ENCODE measurements at places on chromosomes 5 and 9. TPM values are rescaled to one million over a fixed set of nuclear protein-coding genes. Genes with fewer than 3 reads are reported as not detected.

DNA sequence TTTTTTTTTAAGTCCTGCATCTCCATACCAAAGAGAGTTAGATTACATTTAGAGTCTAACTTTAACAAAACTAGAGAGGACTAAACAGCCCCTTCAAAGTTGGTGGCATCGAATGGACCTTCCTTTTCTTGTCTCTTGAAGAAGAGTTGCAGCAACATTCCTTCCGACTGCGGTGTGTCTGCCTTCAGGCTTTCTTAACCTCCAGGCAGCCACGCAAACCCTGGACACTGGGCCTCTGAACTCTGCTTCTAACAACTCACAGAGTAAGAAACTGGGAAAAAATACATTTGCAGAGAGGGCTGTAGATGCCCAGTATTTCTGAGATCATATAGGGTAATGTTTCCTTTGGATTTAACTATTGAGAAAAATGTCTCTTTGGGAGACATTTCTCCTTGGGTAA lies 120.5 kb upstream of the MAST4 start:
- DNase-seq = no peak

DNA sequence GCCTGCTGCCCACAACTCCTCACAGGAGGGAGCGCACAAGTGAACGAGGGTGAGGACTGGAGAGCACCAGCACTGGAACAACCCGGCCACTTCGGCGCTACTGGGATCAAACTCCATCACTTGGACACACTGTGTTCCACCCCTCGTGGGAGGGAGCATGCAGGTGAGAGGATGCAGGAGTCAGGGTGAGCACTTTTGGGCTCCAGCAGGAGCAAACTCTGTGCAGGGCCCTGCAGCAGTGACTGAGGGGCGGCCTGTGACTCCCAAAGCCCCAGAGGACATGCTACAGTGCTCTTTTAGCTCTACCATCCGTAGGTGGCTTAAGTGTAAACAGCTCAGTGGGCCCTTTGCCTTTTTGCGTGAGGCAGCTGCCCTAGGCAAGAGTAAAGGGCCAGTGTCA lies 4.4 kb upstream of the MOCS2 start:
- no peak for DNase-seq

- DNase-seq = peak; percentile 29
Measured at GRCh38 chr5:124061663-124062062, 549.7 kb downstream of the CSNK1G3 start.

- DNase-seq = no peak
Measured at GRCh38 chr5:176144508-176144907, 93.7 kb upstream of the SIMC1 start.

GRCh38 chr5:124394700-124395245 lies 351.7 kb downstream of the ZNF608 start:
- no peak for DNase-seq

- no peak for DNase-seq
Measured at GRCh38 chr5:137291031-137291430, 208.1 kb downstream of the SPOCK1 start.

DNA sequence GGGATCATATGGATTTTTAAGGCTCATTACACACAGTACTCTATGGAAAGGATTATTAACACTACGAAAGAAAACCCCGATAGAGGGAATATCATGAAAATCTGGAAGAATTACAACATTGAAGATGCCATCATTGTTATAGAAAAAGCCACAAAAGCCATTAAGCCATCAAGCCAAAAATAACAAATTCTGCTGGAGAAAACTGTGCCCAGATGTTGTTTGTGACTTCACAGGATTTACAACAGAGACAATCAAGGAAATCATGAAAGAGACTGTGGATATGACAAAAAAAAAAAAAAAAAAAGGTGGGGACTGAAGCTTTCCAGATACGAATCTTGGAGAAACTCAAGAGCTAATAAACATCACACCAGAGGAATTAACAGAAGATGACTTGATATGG lies 433.8 kb upstream of the CDH6 start:
- DNase-seq = no peak

GRCh38 chr5:139446956-139447779 lies 7.8 kb upstream of the DNAJC18 start:
- peak; percentile 96 for DNase-seq

GRCh38 chr5:84130006-84130580 lies 254.6 kb downstream of the EDIL3 start:
- peak; percentile 12 for DNase-seq

- no peak for DNase-seq
Measured at GRCh38 chr5:10874541-10874940, 113.5 kb upstream of the DAP start.

- no peak for DNase-seq
Measured at GRCh38 chr5:4945296-4945695, 194.8 kb upstream of the ADAMTS16 start.

- no peak for DNase-seq
Measured at GRCh38 chr9:135287627-135288026, 192.0 kb upstream of the PPP1R26 start.

GRCh38 chr5:166370928-166371690 lies 1920.3 kb upstream of the WWC1 start:
- DNase-seq = no peak

DNA sequence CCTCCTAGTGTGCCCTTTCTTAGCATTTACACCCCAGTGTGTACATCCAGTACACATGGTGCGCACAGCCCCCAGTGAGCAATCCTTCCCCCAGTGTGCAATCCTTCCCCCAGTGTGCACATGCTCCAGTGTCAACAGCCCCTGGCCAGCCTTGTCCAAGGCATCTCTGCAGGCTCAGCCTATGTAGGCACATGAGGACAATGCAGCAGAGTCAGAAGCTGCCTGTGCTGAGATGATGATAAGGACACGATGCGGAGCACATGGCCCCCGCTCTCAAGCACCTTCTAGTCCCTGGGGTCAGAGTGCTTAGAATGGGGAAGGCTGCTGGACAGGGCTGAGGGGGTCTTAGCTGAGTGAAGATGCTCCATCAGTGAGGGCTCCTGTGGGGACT lies 69.8 kb downstream of the GADD45G start:
- no peak for DNase-seq

DNA sequence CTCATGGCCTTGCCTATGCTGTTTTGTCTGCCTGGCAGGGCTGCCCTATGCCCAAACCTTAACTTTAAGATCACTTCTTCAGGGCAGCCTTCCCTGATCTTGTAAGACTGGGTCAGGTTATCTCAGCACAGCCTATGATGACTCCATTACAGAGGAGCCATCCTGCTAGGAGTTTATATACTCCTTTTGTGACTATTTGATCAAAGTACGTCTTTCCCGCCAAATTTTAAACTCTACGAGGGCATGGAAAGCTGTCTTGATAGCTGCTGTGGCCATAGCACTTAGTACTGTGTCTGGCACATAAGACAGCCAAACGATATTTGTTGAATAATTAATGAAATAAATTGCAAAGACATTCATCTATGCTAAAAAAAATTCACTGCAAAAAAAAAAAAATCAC lies 60.6 kb downstream of the PPP2R2B start:
- DNase-seq = no peak

GRCh38 chr5:112951124-112951702 lies 25.4 kb upstream of the DCP2 start:
- DNase-seq = no peak

- peak; percentile 80 for DNase-seq
Measured at GRCh38 chr9:98365227-98365669, 109.8 kb upstream of the TBC1D2 start.

DNA sequence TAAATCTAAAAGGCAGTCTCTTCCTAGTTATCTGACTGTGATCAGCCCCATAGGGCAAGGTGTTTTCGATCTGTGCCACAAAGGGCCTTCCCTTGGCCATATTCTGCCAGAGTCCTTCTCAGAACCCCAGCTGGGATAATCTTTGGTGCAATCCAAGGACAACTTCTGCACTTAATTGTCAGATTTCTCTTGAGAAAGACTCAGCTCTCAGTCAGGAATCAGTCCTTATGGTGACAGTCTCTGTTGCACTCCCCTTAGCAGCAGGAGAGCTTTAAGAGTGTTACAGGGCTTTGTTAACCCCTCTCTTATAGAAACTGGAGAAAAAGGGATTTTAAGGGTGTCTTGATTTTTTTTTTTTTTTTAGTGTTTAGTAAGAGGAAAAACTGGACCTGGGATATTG lies 15.4 kb upstream of the RFX3 start:
- no peak for DNase-seq

- no peak for DNase-seq
Measured at GRCh38 chr5:67192719-67193438, 3.7 kb downstream of the CD180 start.

GRCh38 chr5:111945535-111945934 lies 188.5 kb upstream of the NREP start:
- DNase-seq = no peak

GRCh38 chr5:946720-947625 lies 54.3 kb downstream of the TRIP13 start:
- no peak for DNase-seq

- peak; percentile 78 for DNase-seq
Measured at GRCh38 chr5:139100825-139101224, 97.3 kb downstream of the SIL1 start.

- DNase-seq = no peak
Measured at GRCh38 chr5:150081541-150082283, 4.6 kb downstream of the CSF1R start.

- no peak for DNase-seq
Measured at GRCh38 chr9:106771608-106772007, 91.4 kb upstream of the ZNF462 start.

DNA sequence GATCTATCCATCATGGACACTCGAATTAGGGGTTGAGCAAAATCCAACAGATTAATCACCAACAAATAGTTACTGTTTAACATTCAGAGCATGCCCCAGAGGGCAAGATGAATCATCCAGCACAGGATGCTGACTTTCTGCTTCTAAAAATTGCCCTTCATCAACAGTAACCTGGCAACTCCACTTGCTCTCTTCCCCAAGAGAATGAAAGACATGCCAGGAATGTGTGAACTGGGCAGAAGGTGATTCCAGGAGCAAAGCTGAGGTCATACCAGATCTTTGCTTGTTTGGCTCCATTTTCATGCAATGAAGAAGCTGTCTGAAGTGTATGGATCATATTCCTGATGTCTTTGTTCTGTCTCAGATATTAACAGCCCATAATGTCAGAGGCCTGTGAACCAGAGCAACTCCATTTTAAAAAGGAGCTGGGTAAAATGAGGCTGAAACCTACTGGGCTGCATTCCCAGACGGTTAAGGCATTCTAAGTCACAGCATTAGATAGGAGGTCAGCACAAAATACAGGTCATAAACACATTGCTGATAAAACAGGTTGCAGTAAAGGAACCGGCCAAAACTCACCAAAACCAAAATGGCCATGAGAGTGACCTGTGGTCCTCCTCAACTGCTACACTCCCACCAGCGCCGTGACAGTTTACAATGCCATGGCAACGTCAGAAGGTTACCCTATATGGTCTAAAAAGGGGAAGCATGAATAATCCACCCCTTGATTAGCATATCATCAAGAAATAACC lies 2.5 kb upstream of the ZNF367 start:
- DNase-seq = peak; percentile 98

- DNase-seq = no peak
Measured at GRCh38 chr5:3175416-3175815, 420.2 kb upstream of the IRX1 start.

DNA sequence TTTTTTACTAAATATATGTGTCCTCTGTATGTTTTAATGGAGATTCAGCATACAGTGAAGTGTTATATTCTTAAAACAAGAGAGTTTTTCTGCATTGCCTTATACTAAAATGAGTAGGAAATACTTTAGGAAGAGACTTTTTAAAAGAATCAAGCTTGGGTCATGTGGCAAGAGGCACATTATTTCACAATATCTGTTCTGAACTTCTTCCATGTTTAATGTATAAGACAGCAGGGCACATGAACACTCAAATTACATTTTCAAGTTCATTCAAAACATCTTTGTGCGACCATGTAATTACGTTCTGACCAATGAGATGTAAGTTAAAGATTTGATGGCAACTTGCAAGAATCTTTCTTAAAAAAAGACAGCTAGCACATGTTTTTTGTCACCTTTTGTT lies 1055.9 kb downstream of the NR2F1-AS1 start:
- DNase-seq = no peak

DNA sequence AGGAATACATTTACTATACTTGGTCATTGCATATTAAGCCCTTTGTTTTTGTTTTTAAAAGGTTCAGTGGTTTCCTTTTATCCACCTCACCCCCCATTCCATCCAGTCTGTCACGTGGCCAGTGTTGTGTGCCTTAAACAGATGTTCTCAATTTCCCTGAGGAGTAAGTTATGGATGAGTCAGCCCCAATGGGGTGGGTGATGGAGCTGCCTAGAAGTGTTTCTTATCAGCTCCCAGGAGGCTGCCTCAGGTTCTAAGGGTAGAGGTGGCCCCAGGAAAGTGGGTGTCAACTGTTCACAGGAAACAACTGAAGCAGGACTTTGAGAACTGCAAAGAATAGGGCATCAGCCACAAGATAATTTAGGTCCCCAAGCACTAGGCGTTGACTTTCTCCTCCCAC lies 41.1 kb downstream of the ACTBL2 start:
- DNase-seq = peak; percentile 77

DNA sequence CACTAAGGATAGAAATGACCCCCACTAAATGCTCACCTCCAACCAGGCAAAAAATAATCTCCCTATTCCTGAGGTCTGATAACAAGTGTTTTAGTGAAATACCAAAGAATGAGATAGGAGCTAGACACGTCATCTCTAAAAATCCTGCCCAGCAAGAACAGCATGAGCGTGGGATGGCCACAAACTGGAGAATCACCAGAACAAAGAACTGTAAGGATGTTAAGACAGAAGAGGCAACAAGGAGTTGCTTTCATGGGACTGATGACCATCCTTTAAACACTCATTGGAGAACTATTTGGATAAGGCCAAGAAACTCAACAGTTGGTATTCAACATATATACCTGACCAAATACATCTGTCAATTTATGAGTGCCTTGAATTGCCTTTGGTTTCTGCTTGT lies 113.7 kb downstream of the RASEF start:
- no peak for DNase-seq

DNA sequence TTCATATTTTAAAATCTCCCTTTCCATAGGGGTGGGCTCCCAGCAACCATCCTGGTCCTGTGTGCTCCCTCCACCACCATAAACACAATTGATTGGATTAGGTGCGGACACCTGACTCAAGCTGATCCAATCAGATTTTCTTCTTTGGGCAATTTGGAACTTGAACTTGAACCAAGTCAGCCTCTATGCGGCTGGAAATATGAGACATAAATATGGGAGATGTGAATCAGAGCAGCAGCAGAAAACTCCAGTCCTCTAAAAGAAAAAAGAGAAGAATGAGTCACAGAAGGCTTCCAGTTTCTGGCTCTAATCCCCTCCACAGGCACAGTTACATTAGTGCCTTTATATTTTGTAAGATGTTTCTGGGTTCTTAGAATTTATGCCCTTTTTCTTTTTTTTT lies 306.6 kb downstream of the MLLT3 start:
- peak; percentile 94 for DNase-seq

- no peak for DNase-seq
Measured at GRCh38 chr5:39024005-39024404, 50.2 kb downstream of the RICTOR start.

The TNC gene
- 204 TPM for total RNA-seq

The CDH9 gene
- not detected for total RNA-seq

The TRPM3 gene
- total RNA-seq = not detected

The MELK gene
- 8.2 TPM for total RNA-seq

The RNF183 gene
- 0.38 TPM for total RNA-seq

The ENTREP1 gene
- total RNA-seq = 0.53 TPM

The ACTBL2 gene
- under 0.01 TPM for total RNA-seq

The GABRG2 gene
- not detected for total RNA-seq

The C9orf85 gene
- 14.1 TPM for total RNA-seq

The OR1J2 gene
- not detected for total RNA-seq

The PCDHGC4 gene
- total RNA-seq = 0.90 TPM

The FAM169A gene
- total RNA-seq = 21.5 TPM

The PCDHGC5 gene
- total RNA-seq = 0.77 TPM

The SHB gene
- 16.6 TPM for total RNA-seq

All from bronchial epithelial cell (primary cell).